ENCODE measurements at places on chromosomes 7 and 10.

DNA sequence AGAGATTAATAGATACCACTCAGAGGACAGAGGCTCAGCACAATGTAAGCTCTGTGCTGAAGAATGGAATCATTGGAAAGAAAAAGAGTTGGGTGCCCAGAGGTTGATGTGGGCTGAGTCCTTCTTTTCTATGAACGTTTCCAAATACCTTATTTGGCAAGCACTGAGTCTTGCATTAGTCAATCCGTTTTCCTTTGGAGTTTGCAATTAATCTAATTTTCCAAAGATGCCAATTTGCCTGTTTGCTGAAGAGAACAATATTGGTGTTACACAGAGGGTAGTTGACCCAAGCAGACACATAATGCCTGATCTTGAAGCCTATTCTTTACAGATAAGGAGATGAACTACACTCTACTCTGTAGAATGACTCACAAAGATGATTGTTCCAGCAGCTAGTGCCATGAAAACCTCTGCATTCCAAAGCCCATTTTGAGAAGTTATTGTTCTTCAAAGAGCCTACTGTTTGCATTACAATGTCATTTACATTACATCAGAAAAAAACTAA lies 55.4 kb upstream of the MET start:
- no peak for DNase-seq

GRCh38 chr7:113804475-113805095 lies 114.2 kb downstream of the PPP1R3A start:
- DNase-seq = no peak

- DNase-seq = no peak
These were observed 847 bp upstream of the SCIN start for GRCh38 chr7:12569673-12570072.

DNA sequence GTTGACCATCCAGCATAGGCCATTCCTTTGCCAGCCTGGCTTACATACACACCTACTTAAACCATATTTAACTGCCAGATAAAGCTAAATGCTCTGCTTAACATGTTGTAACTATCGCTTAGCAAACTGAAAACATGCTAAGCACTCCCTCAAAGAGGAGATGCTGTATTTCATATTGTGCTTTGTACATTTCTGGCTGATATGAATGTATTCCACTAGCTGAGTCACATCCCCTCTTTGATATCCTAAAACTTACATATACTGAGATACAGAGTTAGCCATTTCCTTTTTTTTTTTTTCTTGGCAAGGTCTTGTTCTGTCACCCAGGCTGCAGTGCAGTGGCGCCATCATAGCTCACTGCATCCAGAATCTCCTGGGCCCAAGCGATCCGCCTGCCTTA lies 99.4 kb downstream of the TPST1 start:
- no peak for DNase-seq

DNA sequence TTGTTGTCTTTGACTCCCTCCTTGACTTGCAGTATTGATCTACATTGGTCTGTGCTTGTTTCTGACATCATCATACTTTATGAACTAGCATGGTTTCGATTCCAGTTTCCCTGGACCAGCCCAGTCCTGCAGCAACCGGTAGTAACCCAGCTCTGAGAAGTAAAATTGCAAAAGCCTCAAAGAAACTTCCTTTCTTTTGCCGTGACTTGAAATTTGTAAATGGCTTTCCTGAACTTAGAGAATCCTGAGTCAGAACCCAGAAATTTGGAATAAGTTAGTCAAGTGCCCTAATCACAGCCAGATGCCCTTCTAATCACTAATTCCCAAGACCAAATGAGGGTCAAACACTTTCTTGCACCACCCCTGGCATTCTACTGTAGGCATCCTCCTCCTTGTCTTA lies 15.0 kb downstream of the TAS2R60 start:
- DNase-seq = no peak

DNA sequence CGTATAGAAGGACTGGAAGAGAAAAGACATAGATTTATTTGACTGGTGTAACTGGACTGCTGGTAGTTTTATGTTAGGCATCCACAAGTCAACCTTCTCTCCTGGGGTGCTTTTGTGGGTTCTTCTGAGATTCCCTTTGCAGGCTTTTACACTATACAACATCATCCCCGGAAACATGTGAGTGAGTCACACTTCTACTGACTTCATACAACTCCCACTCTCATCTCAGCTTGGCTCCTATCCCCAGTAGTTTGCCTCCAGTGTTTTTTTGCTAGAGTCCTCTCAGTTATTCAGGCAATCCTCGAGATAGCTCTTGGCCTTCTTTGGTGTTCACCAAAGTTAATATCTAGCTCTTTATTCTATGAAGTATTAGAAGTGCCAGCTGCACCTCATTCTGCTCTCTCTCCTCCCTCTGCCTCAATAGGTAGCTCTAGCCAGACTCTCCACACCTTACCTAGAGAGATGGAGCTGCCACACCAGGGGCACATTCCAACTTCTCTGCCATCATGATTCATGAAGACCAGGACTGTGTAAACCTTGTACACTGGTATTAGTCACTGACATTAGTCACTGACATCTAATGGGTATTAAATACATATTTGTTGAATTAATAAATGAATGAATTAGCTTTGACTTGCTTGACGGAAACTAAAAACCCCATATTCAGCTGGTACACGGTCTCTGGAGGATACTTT lies 281.9 kb downstream of the PPP1R3A start:
- DNase-seq = no peak

Data from activated CD8-positive, alpha-beta memory T cell treated with anti-CD3 and anti-CD28 coated beads for 4 hours (primary cell).